ENCODE measurements at places on chromosomes 7 and 10.

GRCh38 chr7:142500366-142500765 is 242.5 kb upstream of the PRSS58 start:
- no peak for DNase-seq

GRCh38 chr7:34840176-34840785 is 182.3 kb downstream of the NPSR1 start:
- no peak for DNase-seq

DNA sequence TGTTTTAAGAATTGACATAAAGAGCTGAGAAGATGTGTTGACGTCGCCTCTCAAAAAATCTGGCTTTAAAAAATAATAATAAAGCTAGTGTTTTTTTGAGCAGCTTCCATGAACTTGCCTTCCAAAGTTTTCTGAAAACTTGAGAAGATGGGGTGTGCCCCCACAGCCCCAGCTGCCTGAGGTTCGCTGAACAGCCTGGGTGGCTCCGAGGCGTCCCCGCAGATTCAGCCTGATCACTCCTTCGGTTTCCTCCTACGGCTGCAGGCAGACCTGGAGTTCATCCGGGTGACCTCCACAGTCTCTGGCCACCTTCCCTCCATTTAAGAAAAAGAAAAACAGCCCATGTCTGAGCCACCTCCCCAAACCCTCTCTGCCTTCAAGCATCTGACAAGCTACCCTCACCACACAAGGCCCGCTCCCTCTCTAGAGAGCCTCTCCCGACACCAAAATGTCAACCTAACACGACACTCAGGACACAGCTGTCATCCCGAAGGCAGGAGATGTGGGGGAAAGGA is 177.8 kb downstream of the PTPRN2 start:
- no peak for DNase-seq

GRCh38 chr10:131901181-131901829 is 497 bp downstream of the PPP2R2D start:
- DNase-seq = peak; percentile 1

DNA sequence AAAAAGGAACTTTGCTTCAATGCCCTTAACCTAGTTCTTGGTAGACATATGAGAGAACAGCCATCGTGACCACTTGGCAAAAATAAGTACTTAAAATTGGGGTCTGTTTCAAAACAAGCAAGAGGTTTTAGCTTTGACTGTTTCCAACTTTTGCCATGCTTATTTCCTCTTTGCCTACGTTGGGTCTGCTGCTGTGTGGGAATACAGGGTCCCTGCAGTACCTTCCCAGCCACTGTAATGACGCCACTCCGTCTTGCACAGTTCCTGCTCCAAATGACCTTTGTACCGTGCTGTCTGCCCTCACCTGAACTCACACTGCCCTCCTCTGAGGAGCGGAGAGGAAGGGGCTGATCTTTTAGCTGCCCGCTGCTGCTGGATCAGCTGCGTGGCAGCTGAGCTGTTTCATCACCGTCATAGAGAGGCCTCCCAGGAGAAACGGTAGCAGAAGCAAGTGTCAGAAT is 133.1 kb downstream of the MAPK8 start:
- DNase-seq = no peak

Measured in NCI-H2081 (cell line).